MG63 (cell line): ENCODE measurements at places on chromosomes 5 and 9. TPM values are rescaled to one million over a fixed set of nuclear protein-coding genes. Genes with fewer than 3 reads are reported as not detected.

DNA sequence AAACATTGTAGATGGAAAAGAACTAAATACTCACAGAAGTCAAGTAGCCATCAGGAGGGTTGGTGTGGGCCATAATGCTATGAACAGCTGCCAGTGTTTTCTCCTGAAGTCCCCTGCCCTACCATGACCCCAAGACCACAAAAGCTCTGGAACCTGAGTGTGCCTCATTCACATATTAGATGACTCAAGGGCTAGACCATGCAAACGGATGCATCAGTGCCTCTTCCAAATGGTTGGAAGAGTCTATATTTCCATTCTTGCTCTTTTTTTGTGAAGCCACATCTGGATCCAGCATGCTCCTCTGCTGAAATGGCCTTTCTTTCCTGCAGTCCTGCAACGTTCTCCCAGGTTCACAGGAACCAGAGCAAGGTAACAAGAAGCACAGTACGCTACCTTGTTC is 136.6 kb upstream of the EPB41L4A start:
- no peak for DNase-seq

ST8SIA4 gene
- total RNA-seq, result not detected in 2 replicates

CSF2 gene
- total RNA-seq, result not detected in 2 replicates

DNA sequence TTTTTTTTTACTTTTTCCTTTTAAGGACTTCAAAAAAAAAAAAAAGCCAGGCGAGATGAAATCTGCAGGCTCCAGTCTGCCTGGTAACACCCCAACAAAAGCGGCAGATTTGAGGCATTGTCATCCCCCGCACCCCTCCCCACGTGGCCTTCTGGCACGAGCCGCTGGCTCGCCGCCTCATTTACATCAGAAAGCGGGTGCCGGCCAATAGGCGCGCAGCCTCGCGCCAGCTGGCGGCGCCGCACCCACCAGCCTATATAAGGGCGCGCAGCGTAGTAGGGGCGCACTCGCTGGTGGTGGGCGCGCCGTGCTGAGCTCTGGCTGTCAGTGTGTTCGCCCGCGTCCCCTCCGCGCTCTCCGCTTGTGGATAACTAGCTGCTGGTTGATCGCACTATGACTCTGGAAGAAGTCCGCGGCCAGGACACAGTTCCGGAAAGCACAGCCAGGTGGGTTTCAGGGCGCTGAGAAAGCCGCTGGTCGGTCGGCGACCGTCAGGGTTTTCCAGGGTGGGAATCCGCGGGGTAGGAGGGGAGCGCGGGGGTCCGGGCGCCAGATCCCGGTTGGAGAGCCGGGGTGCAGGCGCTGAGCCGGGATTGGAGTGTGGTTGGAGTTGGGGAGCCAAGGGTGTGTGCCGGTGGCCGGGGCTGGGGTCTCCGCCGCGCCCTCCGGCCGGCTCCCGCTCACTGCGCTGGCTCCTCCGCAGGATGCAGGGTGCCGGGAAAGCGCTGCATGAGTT is at the start of gene GADD45G:
Gene GADD45G, plus strand, starts transcription at position 284 of the 736 bp plus-strand sequence. Its CDS starts 110 bp downstream, at position 394.
- DNase-seq, result peak; percentile 69

ADAMTS16 gene
- not detected in 2 replicates for total RNA-seq

DNA sequence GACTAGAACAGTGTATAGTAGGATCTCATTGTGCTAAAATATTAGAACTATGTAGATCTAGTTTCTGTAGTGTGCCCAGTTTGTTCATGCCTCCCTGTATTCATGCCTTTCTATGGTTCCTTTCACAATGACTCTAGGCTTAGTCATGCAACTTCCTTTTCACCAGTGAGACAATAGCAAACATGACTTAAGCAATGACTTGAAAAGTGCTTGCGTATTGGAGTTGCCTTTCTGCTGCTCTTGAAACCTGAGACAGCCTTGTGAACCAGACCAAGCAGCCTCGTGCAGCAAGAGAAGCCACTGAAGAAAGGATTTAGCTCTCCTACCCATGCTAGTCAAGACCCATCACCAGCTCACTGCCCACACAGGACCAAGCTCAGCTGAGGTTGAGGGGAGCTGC is 294.5 kb upstream of the TAS2R1 start:
- peak; percentile 67 for DNase-seq

DNA sequence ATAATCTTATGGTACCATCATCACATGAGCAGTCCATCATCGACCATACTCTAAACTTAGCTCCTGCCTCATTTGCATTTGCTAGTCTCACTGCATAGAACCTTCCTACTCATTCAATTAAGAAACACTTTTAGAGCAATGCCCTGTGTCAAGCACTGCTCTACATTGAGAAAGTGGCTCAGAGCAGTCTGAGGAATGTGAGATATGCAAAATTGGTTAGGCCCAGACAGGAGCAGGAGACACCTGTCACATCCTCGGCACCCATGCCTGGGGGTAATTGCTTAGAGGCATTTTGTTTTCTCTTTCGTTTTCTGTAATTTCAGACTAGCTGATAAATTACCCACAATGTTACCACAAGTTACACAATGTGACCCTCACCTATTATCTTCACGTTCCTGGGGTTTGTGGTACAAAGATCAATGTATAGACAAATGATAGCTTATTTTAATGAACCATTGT is 4.9 kb upstream of the RARS1 start:
- no peak for DNase-seq

GRCh38 chr5:139806726-139807646 is 11.4 kb downstream of the PSD2 start:
- DNase-seq, result no peak

DNA sequence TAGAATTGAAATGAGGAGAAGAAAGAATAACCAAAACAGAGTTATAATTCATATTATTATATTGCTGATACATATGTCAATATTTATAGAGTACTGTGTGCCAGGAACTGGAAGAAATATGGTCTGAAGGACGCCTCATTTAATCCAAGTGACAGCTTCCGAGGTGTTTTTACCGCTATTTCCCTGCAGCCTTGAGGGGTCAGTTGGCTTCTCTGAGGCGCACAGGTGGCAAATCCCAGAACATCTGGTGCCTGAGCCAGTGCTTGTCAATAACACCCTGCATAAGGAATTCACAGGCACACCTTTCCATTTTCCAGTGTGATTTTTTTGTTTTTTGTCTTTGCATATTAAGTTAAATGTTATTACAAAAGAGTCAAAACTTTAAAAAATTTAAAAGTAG is 43.3 kb upstream of the CTSL start:
- DNase-seq, result no peak

EGR1 gene
- 1.2 TPM in 1 of 2 replicates, not detected in the other for total RNA-seq

- no peak for DNase-seq
Observed at GRCh38 chr9:120726484-120726883, 12.2 kb upstream of the MEGF9 start.

CD72 gene
- total RNA-seq, result 0.47 and 0.86 TPM in 2 replicates

MCCC2 gene
- 31.9 and 78.4 TPM in 2 replicates for total RNA-seq

HTR4 gene
- not detected in 2 replicates for total RNA-seq

LCN9 gene
- not detected in 2 replicates for total RNA-seq

GRCh38 chr5:120375248-120375647 is 88.9 kb upstream of the PRR16 start:
- no peak for DNase-seq

DNA sequence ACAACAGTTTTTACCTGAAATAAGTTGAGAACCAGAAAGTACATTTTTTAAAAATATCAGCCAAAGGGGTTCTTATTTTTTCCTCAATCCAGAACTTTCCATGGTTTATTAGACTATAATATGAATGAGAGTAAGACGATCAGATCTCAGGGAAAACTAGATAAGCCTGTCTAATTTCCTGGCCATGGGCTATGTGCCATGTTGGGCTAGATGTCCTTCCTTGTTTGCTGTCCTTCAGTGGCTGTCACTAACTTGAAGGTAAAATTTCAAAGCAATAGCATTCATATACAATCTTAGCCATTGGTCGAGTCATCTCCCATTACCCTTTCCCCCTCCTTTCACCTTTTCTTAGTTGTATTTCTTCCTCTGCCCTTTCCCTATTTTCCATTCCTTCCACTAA is 179.5 kb upstream of the PPP1R2B start:
- no peak for DNase-seq

- peak; percentile 46 for DNase-seq
Observed at GRCh38 chr5:137641148-137641547, 94.7 kb downstream of the KLHL3 start.
